M059J (cell line): ENCODE measurements at places on chromosomes 2 and 18.

- DNase-seq = no peak
These were observed 323.0 kb upstream of the NT5C1B start for GRCh38 chr2:18912225-18912888.

- peak; percentile 53 for DNase-seq
These were observed 28.3 kb downstream of the DRC1 start for GRCh38 chr2:26429779-26430578.

- DNase-seq = no peak
These were observed 79.2 kb upstream of the PXDN start for GRCh38 chr2:1823187-1824169.

GRCh38 chr18:22320771-22321170, 96.9 kb downstream of the CTAGE1 start:
- no peak for DNase-seq

DNA sequence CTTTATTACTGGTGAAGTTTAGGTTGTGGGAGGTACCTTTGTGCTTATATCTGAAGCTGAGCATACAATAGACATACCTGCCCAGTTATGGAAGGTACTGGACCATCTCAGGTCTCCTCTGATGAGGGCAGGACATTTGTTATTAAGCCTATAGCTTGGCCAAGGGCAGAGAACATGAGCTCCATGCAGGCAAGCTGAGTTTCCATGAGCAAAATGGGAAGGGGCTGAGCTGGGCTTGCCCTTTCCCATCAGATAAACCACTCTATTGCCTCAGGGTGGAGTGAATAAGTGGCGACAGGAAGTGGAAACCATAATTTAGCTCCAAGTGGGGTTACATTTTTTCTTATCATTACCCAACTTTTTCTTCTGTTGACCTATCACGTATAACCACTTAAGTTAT, 39.9 kb upstream of the EML6 start:
- peak; percentile 27 for DNase-seq

DNA sequence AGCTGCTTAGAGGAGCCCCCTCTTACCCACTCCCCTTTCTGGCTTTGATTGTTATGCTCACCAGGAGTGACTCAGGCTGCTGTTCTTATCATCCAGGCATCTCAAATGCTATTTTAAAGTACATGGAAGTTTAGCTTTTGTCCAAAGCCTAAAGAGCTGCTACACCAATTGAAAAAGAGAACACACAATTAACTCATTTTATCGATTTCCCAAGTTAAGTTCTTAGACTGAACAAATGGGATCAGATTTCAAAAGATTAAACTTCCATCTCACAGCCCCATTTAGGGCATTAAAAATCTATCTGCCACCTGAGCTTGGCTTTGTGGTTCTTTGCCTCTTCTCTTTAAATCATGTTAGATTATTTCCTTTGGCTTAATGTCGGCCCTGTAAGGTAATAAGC, 81.2 kb downstream of the MYO5B start:
- no peak for DNase-seq

GRCh38 chr2:92073036-92073814, 2798.0 kb upstream of the TEKT4 start:
- no peak for DNase-seq

DNA sequence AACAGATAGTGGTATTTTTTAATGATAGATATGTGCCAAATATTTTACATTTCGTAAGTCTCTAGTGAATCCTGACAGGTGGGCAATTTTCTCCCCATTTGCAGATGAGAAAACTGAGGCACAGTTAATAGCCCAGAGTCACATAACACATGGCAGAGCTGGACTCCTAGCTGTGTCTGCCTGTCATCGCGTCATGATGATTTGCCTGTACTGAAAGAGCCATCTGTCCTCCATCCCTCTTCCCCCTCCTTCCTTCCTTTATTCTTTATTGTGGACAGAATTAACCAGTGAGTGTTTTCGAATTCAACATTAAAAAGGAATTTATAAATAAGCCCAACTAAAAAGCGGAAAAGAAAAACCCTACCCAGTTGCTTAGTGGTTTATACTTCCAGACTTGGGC, 3.2 kb downstream of the DNAJB2 start:
- DNase-seq = no peak
